ENCODE measurements at places on chromosomes 13 and 19.

DNA sequence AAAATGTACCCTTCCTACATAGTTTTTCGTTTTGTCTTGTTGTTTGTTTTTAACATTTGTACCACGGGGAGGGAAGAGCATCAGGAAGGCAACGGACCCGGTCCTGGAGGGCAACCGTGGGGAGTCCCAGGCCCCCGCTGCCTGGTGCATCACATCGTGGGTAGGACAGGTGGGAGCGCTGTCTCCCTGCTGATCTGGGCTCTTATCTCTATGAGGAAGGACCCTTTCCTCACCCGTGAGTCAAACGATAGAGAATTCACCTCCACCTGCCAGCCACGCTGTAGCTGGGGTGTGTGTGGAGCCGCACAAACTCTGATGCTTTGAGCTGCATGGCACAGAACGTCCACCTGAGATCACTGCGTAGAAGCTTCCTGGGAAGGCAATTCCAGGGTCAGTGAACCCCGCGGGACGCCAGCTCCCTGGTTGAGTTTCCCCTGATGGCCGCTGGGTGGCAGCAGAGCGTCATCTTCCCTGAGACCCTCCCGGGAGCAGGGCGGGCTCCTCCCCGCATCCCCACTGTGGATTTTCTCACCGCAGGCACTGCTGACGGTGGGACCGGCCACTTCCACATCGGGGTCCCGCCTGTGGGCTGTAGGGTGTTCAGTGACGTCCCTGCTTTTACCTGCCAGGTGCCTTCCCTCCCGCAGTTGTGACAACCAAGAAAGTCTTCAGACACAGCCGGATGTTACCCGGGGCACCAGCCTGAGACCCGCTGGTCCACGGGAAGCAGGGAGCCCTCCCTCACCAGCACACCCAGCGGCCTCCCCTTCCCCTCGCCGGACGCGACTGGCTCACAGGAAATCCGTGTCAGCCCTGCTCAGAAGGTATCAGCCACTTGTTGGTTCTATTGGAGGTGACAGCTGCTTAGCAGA lies 54.7 kb downstream of the ZNF787 start:
- DNase-seq: peak; percentile 13

DNA sequence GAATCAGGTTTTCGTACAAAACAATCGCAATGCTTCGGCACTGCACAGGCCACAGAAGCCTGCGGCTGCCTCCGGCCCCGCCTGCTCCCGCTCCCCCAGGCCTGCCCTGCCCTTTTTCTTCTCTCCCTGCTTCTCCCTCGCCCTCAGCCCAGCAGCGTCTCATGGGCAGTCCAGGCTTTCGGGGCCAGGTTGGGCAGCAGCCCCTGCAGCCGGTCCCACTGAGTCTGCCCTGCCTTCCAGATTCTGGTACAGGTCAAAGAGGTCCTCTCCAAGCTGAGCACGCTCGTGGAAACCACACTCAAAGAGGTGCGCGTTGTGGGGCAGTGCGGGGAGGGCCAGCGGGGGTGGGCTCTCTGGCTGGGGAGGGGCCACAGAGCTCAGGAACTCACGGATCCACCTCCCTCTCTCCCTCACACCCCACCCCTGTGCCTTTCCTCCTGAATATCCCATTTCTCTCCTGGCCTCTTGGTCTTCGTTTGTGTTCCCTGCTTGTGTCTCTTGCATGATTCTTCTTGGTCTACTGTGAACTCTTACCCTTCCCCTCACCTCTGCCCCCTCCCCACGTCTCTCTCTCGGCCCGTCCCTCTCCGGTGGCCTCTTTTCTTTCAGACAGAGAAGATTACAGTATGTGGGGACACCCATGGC lies 30.1 kb downstream of the CCDC8 start:
- no peak for DNase-seq

- DNase-seq: no peak
These were observed 40.8 kb upstream of the ISYNA1 start for GRCh38 chr19:18478545-18479311.

DNA sequence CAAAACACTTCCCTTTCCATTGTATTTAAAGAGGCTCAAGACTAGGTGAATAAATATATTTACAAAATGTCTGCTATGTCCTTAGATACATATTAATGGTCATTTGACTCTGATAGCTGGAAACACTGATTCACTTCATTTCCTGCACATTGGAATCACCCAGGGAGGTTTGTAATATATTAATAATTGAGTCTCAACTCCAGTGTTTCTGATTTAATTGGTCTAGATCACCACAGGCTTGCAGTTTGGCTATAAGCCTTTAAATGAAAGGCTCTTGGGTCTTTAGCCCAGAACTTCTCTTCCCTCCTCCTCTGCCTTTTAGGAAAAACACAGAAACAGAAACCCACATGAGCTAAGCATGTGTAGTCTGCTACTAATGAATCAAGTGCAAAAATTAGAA lies 378.0 kb downstream of the TBC1D4 start:
- no peak for DNase-seq

GRCh38 chr13:34901572-34901971 lies 40.5 kb upstream of the NBEA start:
- no peak for DNase-seq

- no peak for DNase-seq
These were observed 67.1 kb upstream of the KPNA3 start for GRCh38 chr13:49859560-49859959.

DNA sequence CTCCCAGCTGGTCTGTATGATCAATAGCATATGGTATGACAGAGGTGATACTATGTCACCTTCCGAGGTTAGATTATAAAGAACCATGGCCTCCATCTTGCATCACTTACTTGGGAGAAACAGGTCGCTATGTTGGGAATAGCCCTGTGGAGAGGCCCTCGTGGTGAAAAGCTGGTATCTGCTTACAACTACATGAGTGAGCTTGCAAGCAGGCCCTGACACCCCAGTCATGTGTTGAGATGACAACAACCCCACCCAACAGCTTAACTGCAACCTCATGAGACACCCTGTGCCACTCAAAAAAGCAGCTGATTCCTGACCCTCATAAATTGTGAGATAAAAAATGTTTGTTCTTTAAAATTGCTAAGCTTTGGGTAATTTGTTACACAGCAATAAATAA lies 18.8 kb downstream of the MTRF1 start:
- DNase-seq: no peak

DNA sequence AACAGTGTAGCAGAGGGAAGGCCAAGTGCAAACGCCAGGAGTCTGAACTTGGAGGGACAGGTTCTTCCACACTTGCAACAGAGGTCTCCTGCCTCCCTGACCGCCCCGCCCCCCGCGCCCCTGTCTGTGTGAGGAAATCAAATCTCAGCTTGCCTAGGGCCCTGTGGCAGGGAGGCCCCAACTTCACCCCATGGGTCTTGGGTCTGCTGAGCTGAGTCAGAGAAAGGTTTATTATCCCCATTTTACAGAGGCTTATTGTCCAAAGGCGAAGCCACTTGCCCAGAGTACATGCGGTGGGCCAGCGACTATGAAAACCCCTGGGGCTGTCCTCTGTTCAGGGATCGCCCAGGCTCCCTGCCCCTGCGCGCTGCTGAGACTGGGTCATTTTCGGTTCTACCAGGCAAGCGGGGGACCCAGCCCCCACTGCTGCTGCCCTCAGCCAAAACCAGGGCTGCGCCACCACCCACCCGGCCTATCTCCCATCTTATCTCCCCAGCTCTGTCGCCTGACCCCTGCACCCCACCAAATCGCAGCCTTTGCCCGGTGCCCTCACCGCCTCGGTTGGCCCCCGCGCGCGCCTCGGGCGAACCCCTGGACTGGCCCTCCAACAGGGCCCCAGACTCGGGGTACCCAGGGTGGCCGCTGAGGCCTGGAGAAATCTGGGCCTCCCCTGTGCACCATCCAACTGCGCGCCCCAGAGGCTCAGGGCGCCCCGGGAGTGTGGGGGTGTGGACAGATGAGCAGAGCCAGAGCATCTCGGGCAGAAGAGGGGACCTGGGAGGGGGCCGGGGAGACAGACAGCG lies 850 bp upstream of the CERS4 start:
- DNase-seq: no peak

All from smooth muscle cell of the brain vasculature (primary cell).